ENCODE measurements at places on chromosomes 2 and 18.

DNA sequence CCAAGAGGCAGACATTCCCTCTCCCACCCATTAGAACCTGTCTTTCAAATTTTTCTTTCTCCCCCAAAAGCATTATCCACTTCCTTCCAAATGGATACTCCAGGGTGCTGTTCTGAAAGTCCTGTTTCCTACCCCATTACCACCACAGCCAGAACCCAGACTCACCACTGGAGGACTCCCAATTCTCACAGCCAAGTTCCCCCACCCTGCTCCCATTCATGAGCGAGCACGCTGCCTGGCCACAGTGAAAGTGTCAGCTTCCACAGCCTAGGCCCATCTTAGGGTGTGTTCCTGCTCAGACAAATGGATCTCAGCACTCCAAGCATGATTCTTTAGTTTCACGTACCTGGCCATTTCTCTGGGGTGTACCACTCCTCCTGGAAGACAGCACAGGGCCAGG, 3.8 kb upstream of the ANKRD53 start:
- no peak for DNase-seq

- no peak for DNase-seq
Observed at GRCh38 chr2:120269076-120269744, 16.6 kb downstream of the RALB start.

DNA sequence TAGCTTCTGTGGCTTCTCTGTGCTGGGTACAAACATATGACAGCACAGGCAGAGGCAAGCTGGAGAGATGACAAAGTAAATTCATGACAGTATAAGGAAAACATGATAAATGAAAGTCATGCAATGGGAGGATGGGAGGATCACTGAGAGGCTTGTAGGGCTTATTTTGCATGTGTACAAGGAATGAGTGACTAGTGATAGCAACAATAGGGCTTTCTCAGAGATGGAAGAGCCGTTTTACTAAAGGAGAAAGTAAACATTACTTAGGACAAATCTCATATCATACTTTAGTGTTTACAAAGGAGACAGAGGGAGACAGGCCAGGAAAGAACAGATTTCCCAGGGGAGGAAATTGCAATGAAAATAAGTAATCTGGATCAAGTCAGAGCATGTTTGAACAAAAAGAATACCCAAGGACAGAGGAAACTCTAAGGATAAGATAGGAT, 82.5 kb upstream of the RBMS1 start:
- DNase-seq, result no peak

DNA sequence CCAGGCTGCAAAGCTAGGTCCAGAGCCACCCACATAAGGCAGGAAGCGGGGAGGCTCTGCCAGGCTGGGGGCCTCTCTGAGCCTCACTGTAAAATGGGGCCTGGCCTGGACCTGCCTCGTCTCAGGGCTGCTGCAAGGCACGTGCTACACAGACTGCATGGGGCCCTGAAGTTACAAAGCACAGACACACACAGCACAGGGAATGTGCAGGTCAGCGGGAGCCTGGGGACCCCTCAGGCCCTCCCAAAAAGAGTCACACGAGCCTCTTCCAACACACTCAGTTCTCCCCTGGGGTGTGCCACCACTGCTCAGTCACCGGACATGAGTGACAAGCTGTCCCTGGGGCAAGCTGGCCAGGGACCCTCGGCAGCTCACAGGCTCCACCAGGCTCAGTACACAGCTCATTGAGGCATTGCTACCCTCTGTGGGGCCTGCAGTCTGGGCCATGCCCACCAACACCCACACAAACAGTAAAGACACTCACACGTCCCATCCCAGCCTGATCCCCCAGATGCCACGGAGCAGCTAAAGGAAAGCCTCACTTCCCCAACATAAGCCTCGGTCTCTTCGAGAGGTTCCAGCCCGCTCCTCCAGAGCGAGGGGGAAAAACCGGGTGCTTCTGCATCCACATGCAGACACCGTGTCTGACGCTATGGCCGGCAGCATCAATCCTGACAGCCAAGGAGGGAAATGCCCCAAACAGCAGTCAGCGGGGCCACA, 33.7 kb downstream of the BOK start:
- DNase-seq, result no peak

DNA sequence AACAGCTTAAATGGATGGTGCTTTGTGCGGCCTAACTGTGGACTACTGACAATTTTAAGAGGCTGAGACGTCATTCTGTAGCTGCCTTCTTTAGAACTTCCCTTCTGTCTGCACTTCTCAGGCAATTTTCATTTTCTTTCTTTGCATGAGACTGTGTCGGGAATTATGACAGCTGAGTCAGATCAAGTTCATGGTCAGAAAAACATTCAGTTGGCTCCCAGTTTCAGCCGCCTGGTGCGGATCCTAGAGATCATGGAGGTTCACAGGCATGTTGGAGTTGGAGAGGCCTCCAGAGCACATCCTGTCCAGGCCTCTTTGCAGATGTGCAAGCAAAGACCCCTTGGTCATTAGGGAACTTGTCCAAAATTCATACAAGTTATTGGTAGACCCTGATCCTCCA, 135.0 kb downstream of the TANC1 start:
- no peak for DNase-seq
